ENCODE measurements at places on chromosomes 1 and 21.

DNA sequence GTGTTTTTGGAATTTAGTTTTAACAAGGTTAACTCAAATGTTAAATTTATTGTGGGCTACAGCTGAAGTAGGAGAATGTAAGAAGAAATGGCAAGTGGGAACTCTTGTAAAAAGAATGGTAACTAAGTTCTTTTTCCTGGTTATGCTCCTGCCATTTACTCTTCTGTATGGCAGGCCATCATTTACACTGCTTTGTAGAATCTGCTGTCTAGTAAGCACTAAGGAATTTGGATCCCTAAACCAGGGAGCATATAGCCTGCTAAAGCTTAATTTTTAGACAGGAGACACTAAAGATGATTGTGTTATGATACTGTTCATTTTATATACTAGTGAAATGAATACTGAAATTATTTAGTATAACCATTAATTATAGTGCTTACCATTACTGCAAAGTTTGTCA lies 85.3 kb downstream of the CAMTA1 start:
- no peak for DNase-seq

DNA sequence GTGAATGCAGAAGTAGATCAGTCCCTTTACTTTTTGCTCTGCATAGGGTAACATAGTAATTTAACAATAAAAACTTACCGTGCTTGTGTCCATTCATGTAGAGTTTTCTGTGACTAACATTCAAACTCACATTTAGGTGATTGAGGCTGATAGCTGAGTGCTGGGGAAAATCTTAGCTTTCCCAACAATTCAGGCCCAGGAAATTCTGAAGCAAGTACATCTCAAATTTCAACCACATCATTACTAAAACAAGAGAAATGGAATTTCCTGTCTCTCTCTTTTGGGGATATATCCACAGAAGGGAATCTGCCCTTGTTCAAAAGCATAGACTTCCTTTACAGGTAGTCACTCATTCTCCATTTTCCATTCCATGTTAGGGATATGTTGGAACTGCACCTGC lies 33.1 kb upstream of the C1orf146 start:
- DNase-seq, result no peak

DNA sequence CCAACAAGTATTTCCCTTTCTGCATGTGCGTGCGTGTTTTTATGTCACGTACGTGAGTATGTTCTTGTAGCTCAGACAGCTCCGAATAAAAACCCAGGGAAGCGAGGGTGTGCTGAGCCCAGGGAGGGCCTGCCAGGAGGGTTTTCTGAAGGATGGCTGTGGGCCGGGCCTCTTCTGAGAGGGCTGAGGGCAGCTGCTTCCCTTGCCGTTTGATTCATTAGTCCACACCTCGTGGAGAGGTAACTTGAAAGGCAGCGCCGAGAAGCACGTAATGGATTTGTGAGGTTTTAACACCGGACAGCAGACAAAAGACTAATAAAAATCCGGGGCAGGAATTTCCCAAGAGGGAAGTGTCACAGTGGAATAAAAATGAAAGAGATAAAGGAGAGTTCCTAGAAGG lies 29.5 kb downstream of the CD247 start:
- no peak for DNase-seq

DNA sequence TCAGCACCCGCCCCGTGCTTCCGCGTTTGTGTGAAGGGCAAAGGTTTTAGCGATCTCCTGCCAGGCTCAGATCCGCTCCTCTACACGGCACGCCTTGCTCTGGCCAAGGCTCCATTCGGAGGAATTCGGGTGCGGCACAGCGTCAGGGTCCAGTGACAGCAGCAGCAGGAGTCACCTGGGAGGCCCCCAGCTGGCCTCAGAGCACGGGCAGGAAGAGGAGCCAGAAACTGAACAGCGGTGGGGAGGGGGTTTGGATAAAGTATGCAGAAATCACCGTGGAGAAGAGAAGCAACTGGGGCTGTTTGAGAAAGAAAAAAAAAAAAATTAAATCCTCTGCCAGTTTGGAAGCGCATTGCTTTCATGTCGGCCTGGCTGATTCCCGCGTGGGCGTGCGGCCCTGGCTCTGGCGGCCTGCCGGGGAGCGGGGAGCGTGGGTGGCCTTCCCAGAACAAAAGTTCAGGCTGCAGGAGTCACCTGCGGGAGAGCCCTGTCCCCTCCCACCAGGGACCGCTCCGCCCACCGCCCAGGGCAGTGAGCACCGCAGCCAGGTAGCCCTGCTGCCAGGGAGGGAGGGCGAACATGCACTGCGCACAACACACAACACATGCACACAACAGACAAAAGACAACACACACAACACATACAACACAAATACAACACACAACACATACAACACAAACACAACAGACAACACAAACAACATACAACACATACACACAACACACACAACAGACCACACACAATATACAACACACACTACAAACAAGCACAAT lies 107.6 kb downstream of the ETS2 start:
- DNase-seq, result peak; percentile 88

DNA sequence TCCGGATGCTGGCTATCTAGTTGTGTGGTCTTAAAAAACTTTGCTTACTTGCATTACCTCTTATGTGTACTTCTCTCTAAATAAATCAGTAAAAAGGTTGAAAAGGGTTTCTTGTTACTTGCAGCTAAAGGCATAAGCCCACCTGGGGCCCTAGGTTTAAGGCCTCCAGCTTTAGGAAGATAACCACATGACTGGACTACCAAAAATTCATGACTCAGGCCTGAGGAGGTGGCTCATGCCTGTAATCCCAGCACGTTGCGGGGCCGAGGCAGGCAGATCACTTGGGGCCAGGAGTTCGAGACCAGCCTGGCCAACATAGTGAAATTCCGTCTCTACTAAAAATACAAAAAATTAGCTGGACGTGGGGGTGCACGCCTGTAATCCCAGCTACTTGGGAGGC lies 142.9 kb downstream of the APP start:
- DNase-seq, result no peak

DNA sequence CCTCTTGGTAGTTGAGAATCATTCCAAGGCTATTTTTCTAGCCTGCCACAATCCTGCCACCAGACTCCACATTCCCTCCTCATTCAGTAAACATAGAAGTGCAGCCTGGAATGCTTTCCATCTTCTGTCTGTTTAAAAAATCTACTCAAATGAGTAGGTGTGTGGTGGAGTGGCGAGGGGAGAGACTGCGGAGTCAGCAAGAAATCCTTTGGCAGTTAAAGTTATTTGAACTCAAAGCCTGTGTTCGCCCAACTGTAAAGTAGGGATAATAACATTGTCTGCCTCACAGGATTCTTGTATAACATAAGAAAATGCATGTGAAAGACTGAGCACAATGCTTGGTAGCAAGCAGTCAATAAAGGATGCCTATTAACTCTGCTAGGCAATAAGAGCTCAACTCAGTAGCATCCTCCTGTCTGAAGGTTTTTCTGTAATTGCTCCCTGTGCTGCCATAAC lies 22.2 kb upstream of the DPT start:
- no peak for DNase-seq

- no peak for DNase-seq
These were observed 68.0 kb downstream of the TEX35 start for GRCh38 chr1:178580876-178581275.

GRCh38 chr1:204201348-204202040 lies 5.2 kb upstream of the KISS1 start:
- DNase-seq, result no peak

- no peak for DNase-seq
These were observed 2.2 kb downstream of the TLR5 start for GRCh38 chr1:223140611-223141405.

DNA sequence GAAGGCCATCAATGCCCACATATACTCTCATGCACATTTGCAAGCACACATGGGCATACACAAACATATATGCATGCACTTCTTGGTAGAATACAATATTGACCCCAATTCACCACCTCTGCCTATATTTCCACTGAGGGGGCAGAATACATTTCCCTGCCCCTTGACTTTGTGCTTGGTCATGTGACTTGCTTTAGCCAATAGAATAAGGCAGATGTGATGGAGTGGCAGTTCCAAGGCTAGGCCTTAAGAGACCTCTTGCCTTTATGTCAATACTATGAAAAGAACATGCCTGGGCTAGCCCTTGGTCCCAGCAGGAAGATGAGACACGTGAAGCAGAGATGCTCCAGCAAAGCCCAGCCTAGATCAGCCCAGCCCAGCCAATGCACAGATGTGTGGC lies 66.0 kb upstream of the GRIK3 start:
- DNase-seq, result no peak

DNA sequence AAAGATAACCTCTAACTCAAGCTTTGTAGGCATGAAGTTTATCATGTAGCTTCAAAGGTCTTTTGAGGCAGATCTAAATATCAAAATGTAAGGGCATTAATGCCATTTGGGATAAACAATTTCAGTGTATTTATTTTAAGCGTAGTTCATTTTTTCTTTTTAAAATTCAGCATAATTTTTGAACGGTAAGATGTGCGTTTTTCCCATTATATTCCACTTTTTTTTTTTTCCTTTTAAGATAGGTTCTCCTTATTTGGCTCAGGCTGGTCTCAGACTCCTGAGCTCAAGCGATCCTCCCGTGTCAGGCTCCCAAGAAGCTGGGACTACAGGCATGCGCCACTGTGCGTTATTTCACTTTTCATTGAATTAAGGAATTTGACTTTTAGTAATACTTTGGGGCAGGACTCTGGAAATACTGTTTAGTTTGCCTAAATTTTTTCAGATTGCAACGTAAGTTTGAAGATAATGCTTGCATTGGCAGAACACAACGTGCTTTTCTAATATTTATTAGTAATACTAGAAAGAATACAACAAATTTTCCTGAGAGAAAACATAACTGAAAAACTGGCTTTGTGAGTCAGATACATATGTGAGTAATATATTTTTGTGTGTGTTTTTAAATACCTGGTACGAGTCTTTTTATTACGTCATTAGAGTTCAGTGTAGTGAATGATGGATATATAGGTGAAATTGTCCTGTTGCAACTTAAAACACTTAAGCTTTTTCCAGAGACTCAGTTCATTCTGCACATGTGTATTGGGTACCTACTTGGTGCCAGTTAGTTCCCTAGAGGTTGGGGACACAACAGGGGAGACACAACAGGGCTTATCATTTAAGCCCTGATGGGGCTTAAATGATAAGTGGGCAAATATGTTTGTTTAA lies 2.2 kb downstream of the RALGPS2 start:
- no peak for DNase-seq

- peak; percentile 47 for DNase-seq
These were observed at the start of gene ZYG11A for GRCh38 chr1:52842643-52843310. Gene ZYG11A, plus strand, starts transcription at chr1:52842760. Its CDS starts 124 bp downstream, at chr1:52842884.

- peak; percentile 81 for DNase-seq
These were observed 361 bp downstream of the DDAH1 start for GRCh38 chr1:85464497-85465098.

- DNase-seq, result no peak
These were observed 10.9 kb upstream of the RCAN3 start for GRCh38 chr1:24491577-24492360.

DNA sequence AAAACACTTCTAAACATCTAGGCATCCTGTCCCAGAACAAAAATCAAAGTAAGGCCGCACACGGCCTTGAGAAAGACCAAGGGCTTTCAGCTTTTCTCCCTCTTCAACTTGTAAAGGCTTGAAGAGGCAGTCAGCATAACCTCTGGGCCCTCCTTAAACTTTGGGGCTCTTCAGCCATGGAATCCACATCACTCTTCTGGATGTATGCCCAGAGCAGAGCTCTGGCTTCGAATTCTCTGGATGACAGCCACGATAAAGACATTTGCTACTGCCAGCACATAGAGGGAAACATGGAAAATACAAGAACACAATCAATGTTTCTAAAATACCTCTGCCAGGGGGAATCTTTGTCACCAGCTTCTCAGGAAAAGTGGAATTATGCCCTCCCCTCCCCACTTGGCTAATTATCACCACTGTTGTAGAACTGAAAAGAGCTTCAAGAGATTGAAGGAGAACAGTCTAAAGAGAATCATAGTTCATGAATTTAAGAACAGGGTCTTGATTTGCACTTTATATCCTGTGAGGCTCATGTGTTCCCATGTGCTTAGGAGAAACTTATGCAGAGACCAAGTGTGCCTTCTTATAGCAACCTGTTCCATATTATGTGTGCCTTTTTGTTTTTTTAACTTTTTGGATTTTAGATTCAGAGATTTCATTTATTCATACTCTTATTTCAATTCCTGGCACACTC lies 39.0 kb upstream of the DPT start:
- DNase-seq, result no peak

- DNase-seq, result no peak
These were observed 18.7 kb downstream of the TNFRSF8 start for GRCh38 chr1:12081648-12082396.

GRCh38 chr1:244027491-244028145 lies 23.5 kb upstream of the ZBTB18 start:
- DNase-seq, result no peak

- no peak for DNase-seq
These were observed 16.5 kb upstream of the ETV3L start for GRCh38 chr1:157115851-157116736.

GRCh38 chr1:229845410-229846138 lies 219.5 kb downstream of the URB2 start:
- DNase-seq, result no peak

DNA sequence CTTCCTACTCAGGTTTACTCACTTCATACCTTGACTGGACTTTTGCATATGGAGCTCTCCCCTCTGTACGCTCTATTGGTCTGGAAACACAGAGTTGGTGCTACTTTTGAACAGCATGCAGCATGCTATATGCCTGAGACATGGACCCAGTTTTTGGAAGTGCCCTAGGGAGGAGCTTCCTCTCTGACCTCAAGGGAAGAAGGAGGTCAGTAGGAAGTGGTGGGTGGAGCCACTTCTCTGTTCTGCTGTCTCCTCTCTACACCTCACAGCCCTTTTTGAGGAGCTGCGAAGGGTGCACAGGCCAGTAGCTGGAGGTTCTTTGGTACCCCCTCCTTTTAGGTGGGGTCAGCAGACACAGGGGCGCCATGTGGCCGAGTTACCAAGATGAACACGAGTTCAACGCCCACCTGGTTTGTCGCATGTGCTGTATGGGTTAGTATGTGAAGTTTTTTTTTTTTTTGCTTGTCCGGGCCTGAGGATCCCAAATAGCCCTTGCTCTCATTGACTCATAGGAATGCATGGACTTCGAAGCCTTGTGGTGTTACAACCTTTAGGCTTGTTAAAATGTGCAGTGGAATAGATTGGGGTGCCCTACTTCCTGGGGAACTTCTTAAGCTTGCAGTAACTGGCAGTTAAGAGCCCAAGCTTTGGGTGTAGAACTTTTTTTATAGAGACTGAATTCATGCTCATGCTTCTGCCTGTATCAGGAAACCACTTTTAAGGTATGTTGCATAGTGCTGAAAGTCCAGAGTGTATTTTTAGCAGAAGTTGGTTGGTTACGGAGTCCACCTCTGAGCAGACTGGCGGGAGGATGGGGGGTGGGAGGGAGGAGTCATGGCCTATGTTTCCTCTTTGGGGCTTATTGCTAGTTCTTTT lies 10.7 kb downstream of the MACF1 start:
- DNase-seq, result peak; percentile 34

All from left colon (tissue), 2 donors.